WTC11 (cell line): ENCODE measurements at places on chromosomes 7 and 10.

GRCh38 chr7:26105236-26105635, 46.8 kb upstream of the NFE2L3 start:
- DNase-seq: no peak

DNA sequence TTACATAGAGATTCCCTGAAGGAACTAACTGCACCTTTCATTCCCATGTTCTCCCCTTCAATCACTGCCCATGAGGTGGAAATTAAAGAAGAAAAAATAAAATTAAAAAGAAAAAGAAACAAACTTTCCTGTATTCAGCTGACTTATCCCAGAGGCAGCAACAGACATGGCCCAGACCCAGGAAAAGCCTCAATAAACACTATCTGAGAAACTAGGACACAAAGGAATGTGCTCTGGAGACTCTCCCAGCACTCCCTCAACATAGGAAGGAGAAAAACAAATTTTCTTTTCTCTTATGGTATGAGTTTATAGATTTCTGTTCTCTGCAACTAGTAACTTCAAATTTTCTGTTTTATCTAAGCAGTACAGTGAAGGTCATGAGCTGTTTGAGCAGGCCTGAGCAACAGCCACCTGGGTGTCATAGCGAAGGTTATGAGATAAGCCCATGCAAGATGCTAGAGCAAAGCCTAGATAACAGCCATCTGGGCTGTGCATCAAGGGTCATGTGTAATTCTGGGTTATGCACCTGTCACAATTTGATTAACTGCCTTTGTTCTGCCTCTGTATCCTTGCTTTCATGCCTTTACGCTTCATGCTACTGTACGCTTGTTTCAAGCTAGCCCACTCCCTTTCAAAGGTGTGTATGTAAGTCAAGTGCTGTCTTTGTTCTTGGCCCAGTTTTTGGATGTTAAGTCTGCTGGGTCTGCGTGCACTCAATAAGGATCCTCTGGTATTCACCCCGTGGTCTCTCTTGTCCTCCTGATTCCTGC, 11.0 kb upstream of the OR6B1 start:
- DNase-seq: no peak

GRCh38 chr7:146053492-146053891, 63.1 kb upstream of the CNTNAP2 start:
- no peak for DNase-seq

DNA sequence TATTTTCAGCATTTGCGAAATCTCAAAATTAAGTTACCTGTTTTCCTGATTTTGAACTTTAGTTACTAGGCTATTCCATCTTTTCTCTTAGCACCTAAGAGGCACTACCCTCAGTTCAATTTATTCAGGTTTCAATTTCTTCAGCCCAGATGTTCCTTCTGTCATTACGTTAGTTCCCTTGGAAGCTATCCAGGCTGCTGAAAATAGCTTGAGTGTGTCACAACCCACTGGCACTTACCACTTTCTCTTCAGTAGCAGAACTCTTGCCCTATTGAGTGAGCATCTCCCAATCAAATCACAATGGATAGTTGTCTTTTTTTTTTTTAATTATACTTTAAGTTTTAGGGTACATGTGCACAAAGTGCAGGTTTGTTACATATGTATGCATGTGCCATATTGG, 332.7 kb upstream of the LRGUK start:
- no peak for DNase-seq

DNA sequence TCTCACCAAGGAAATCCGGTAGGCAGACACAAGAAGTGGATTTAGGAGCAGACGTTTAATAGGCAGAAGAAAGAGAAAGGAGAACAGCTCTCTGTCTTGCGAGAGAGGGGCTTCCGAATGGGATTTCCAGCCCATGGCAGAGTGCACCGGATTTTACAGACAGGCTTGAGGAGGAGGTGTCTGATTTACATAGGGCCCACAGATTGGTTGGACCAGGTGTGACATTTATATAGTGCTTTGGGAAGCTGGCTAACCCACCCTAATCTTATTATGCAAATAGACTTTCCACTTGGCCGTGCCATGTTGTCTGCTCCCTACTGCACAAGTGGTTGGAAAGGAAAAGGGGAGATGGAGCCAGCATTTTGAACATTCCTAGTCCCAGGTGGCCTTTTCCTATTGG, 57.8 kb downstream of the ANKMY2 start:
- DNase-seq: no peak

GRCh38 chr10:102583435-102584417, 60.6 kb upstream of the TRIM8 start:
- peak; percentile 91 for DNase-seq

- no peak for DNase-seq
Measured at GRCh38 chr10:30432622-30433305, 1.2 kb upstream of the MAP3K8 start.

DNA sequence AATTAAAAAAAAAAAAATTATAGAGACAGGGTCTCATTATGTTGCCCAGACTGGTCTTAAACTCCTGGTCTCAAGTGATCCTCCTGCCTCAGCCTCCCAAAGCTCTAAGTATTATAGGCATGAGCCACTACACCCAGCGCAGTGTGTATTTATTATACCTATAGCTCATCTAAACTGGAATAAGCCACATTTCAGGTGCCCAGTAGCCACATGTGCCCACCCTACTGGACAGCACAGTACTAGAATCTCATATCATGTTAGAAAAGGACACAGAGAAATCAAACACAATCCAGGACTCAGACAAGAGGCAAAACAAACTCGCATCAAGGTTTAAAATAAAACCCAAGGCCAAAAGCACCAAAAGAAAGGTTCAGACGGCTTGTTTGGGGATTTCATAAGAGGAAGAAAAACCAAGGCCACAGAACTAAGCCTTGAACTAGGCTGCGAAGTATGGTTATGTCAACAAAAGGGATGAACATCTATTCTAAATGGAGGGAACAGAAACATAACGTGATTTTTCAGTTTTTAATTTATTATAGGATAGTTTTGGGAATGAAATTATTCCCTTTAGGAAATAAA, 32.3 kb downstream of the SLC16A9 start:
- DNase-seq: no peak

DNA sequence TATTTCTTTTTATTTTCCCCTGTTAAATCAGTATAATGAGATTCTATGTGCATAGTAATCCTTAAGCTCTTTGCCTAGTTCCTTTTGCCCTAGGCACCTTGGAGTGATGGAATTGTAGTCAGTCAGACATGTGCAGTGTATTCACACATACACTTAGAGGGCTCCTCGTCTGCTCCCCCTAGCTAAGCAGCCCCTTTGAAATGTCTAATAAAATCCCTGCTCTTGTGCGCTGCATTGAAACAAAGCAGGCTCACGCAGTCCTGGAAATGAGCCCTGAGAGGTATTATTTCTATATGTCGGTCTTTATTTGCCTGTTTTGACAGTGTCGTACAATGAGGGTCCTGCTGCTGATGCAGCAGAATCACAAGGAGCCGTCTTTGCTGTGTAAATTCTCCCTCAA, 258.7 kb downstream of the AUTS2 start:
- no peak for DNase-seq

DNA sequence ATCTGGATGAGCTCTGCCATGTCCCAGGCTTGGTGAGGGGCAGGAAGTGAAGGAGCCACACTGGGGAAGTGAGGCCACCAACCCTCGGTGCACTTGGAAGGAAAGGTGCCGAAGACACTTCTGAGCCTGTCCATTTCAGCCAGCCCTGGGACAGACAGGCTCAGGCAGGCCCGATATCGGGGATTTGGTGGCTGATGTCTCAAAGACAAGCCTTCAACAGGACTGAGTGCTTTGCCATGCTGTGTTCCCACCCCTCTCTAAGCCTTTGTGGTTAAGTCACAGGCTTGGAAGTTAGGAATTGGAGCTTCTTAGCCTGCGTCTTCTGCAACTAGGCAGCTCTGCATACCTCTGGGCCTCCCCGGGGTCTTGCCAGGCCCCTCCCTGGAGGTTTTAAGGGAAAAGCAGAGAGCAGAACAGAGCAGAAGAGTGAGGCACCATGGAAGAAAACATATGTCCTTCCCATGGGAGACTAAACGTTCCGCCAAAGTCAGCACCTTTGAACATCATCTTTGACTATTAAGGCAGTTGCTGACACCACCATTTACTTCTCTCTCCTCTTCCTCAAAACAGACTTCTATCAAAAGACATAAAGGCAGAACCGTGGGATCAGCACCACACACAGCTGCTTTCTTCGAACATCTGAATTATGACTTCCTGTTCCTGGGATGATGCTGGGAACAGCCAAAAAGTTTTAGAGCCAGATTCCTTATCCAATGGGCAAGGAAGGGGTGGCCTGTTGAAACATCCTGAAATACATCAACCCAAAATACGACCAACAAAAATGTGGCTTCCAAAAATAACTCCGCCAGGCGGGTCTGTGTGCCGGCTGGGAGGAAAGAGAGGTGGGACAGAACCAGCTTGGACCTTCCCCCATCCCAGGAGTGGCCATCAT, 71.8 kb downstream of the AFAP1L2 start:
- no peak for DNase-seq

DNA sequence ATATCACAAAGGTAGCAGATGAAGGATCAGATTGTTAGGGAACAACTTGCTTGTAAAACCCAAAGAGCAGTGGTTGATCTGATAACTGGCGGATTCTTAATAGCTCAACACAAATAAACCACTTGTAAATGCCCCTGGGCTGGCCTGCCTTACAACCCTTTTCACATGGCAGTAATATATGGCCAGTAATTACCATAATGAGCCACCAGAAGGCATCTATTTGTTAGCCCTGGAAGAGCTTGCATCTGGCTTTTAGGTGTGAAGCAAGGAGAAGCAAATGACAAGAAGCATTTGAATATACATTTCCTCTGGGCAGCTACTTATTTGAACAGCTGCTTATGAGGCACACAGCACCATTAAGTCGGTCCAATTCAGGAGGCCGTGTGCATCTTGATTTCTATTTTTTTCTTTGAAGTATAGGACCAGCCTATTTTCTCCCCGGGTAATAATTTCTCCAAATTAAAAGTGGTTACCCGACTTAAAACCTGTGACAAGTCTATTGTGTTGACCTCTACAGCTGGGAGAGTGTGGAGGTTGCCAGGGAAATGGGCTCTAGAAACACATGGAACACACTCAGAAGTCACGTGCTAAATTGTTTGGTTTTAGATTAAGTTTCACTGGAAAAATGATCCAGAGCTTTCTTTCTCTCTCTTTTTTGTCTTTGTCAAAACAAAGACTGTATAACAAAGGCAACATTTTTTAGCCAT, 113.4 kb downstream of the SEM1 start:
- DNase-seq: no peak

- DNase-seq: no peak
Measured at GRCh38 chr7:155715111-155715805, 70.8 kb downstream of the RBM33 start.

DNA sequence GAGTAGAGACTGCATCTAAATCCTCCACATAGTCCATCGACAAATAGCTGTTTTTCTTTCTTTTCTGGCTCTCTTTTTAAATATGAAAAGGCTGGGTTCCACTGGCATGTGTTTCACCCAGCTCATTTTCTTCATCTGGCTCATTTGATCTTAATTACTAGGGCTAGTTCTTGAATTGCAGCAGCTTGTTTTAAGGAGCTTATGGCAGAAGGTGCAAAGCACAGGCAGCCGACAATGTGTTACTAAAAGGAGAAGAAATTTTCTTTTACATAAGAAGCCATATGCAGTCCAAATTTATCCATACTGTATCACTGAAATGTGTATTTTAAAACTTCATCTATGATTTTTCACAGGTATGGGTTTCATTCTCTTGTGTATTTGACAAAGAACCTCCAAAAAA, 205.6 kb upstream of the PTER start:
- no peak for DNase-seq

DNA sequence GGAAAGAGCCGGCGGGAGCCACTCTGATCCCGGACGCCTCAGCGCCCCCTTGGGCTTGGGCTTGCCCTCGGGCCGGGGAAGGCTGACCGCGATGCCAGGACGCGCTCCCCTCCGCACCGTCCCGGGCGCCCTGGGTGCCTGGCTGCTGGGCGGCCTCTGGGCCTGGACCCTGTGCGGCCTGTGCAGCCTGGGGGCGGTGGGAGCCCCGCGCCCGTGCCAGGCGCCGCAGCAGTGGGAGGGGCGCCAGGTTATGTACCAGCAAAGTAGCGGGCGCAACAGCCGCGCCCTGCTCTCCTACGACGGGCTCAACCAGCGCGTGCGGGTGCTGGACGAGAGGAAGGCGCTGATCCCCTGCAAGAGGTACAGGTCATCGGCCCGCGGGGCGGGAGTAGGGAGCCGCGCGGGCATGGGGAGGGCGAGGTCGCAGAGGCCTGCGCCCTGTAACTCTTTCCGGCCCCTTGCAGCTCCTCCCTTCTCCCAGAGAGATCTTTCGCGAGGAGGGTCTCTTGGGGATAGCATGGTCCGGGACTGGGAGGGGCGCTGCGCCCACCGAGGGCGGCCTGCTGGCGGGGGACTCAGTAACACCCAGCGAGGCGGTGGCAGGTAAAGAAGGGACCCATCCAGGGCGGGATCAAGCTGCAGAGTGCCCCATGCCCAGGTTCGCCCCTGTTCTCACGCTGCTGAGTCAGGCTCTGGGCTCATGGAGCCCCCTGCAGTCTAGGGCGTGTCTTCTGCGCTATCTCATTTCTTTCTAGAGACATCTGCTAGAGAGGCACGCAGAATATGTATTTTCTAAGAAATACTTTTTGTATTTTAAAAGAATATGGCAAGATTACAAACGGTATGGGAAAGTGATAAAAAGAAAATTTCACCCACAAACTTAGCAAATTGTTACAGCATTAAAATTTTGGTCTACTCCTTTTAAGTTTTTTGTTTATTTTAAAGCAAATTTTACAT, 687 bp downstream of the EPDR1 start:
- peak; percentile 66 for DNase-seq

GRCh38 chr10:24209946-24210491, 1.1 kb downstream of the KIAA1217 start:
- no peak for DNase-seq

DNA sequence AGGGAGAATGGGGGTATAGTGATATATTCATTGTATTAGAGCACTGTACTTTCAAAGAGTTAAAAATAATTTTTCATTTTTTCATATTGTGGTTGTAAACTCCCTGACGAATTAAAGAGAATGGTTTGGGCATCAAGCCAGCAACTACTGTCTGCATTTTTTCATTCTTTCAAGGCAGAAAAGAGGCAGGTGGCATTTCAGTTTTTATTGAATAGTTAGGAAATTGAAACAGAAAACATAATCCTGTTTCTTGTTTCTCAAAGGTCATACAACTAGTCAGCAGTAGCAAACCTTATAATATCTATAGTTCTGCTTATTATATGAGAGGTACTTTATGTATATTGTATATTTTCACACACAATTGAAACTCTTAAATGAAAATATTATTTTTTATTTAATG, 303.9 kb upstream of the KCND2 start:
- DNase-seq: no peak

GRCh38 chr10:122348512-122348911, 26.0 kb upstream of the PLEKHA1 start:
- no peak for DNase-seq

DNA sequence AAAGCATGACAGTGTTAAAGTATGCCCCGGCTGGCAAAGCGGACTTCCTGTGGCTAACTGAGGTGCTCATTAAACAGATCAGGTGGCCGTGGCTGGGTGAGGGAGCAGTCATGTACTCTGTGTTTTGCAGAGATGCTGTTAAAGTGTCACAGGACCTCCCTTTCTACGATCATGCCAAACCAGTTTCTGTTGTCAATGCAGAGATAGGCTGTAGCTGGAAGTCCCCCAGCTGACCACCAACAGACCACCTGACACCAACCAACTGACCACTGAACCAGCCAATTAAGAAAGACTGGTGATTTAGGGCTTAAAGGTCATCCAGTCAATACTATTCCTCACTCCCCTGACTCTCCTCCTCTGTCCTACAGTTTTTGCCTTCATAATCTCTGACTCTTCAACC, 431.1 kb upstream of the LRGUK start:
- DNase-seq: no peak
